ENCODE measurements at places on chromosomes 12 and 14.

- no peak for DNase-seq
Measured at GRCh38 chr12:20931894-20932293, 121.4 kb downstream of the SLCO1B3 start.

- no peak for DNase-seq
Measured at GRCh38 chr14:75995372-75996041, 9.9 kb downstream of the IFT43 start.

DNA sequence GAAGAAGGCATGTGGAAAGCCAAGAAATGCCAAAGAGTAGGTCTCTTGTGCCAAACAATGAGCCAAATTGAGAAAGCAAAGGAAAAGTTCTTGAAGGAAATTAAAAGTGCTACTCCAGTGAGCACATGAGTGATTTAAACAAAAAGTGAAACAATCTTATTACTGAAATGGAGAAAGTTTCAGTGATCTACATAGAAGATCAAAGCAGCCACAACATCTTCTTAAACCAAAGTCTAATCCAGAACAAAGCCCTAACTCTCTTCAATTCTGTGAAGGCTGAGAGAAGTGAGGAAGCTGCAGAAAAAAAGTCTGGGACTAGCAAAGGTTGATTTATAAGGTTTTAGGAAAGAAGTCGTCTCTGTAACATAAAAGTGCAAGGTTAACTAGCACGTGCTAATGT lies 259.6 kb downstream of the FLRT2 start:
- DNase-seq = no peak

- DNase-seq = no peak
Measured at GRCh38 chr12:75890141-75890540, 141.4 kb downstream of the PHLDA1 start.

DNA sequence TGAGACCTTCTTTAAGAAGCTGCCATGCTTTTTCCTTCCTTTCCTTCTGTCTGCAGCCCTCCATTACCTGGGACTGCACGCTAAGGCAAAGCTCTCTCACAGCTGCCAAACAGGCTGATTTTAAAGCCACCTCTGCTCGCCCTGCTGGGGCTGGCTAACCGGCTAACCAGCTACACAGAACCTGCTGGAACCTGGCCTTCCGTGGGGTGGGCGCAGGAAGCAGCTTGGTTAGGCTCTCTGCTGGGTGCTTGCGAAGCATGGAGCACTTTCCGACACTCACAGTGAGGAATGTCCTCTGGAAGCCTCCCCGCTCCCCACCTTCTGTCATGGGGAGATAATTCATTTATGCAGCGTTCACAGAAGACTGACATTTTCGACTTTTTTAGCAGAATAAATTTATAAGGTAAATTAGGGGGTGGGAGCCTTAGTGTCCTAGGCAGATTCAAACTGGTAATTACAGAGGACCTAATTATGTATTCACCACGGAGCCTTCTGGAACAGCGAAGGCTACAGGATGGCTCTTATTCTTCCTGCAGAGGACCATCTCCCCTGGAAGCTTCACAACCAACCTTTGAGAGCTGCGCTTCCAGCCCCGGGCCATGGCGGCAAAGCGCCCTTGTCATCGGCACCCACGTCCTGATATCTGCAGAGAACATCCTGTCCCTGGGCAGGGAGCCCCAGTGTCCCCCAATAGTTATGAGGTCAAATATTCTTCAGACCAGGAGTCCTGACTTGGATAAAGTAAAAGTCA lies 12.4 kb upstream of the BCL11B start:
- DNase-seq = no peak
